Activated CD8-positive, alpha-beta memory T cell treated with anti-CD3 and anti-CD28 coated beads for 48 hours (primary cell): ENCODE measurements at places on chromosomes 1 and 21.

DNA sequence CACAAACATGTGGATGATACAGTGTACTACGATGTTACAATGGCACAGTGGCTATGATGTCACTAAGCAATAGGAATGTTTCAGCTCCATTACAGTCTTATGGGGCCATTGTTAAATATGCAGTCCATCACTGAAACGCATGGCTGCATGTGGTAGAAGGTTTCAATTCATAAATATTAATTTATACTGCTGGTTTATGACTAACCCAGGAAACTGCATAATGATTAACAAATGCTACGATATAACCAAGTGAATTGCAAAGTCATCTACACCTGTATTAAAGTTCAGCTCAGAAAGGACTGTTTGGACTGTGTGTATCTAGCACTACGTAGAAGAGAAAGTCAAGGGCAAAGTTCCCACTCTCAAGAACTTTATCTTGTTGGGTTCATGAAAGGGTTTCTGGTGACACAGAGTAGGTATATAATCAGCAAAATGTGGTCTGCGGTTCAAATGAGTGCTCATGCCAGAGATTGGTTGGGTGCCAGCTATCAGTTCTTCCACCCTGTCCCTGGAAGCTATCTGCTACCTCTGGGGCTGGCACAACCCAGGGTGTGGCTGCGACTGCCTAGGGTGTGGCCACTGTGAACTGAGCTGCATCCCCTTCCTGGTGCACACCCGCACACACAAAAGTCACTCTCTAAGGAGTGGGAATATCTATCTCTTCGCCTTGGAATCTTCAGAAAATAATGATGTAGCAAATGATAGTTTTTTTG, 14.8 kb downstream of the MGST3 start:
- no peak for DNase-seq

GRCh38 chr1:90336552-90337324, 341.8 kb downstream of the ZNF326 start:
- no peak for DNase-seq

DNA sequence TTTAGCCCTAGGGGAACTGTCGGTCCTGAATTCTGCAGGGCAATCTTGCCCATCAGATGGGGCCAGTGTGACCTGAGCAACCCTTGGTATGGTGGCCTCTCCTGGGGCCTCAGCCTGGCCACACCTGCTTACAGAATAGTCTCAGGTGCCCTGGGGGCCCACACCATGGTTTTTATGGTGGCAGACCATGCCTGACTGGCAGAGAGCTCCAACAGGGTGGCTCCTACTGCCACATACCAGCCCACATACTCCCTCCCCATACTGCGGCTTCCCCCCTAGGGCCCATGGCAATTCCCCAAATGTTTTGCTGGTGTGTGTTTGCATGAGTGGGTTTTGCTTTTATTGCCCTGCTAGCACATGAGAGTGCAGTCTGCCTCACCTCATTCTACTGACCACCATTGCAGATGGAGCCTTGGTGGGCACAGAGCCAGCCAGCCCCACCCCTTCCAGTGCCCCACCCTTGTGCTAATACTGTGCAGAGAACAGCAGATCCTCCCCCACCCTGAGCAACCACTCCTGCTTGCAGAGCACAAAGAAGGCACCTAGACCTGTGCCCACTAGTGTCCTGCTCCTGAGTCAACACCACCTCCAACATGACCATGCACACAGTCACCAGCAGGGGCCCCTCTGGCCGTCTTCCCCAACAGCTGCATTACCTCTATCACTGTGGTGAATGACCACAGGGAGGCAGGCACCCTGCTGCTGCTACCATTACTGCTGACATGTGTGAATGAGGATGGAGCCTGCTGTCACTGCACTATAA, 86.8 kb downstream of the GDAP2 start:
- no peak for DNase-seq

GRCh38 chr1:181936768-181937581, 124.5 kb downstream of the ZNF648 start:
- DNase-seq: peak; percentile 17

DNA sequence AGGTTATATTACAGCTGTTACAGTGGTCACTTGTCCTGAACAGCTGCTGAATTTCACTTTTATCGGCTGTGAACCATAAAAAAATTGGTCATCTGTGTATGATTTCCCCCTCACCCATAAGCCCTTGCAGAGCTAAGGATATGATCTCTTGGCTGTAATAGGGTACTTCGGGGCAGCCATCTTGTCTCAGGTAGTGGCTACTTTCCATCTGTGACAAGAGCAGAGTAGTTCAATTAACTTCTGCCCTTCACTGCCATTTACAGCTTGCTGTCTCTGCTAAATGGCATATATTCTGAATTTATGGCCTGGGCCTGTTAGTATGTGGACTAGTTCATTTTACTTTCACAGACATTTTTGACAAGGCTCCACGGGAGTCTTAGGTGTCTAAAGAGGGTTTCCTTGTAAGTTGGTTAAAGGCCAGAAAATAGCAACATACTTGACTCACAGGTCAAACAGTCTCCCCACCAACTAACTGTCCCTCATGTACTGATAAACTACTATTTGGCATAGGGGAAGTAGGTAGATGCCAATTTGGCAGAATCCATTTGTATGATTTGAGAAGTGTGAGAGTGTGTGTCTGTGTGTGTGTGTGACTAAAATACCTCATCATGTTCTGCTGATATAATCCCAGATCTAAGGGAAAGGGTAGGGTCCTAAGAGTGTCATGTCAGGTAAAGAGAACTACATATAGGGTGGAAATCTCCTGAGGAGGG, 151.6 kb downstream of the KCTD3 start:
- no peak for DNase-seq
